ENCODE measurements at places on chromosomes 4 and X.

GRCh38 chr4:14792702-14793227 is 209.5 kb upstream of the CPEB2 start:
- DNase-seq = no peak

- no peak for DNase-seq
Observed at GRCh38 chr4:167274351-167274750, 40.1 kb upstream of the SPOCK3 start.

GRCh38 chrX:110600745-110601310 is 194.8 kb downstream of the CHRDL1 start:
- no peak for DNase-seq

DNA sequence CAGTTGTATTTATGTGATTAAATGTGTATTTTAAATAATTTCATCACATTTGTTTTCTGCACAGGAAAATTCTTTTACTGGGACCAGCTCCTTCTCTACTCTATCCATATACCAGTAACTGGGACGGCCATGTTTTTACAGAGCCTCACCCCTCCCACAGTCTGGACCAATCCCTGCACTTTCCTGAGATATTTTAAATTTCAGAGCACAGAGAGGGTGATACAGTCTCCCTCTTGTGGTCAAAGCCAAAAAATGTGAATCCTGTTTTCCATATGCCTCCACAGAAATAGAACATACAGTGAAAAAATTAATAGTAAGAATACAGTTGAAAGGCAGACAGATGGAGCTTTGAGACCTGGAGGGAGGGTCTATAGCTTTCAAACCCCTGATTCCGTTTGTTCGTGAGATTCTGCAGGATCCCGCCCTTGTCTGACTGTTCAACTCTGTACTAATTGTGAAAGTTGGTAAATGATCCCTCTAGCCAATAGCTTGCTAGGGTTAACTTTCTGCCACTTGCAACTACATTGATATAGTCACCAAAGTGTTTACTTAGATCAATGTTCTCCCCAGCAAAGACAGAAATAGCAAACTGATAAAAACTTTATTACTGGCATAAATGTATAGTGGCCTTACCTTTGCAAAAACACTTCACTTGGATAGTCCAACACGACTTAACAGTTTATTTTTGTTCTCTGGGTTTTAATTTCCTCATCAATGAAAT is 172.2 kb downstream of the PPARGC1A start:
- no peak for DNase-seq

DNA sequence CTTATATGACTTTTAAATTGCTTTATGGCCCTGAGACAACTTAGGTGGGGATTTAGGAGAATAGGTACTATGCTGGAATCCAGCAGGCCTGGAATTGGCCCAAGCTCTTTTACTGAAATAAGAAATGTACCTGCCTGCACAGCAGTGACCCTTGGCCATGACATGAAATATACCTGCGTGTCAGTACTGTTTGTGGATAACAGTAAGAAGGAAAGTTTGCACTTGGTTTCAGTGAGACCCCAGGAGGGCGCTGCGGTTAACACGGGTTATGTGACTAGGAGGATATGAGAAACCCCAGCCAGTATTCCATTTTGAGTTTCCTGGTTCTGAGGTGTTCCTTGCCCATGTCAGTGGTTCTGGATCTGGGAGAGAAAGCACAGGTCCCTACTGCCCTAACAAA is 5.3 kb downstream of the MTM1 start:
- DNase-seq = no peak

DNA sequence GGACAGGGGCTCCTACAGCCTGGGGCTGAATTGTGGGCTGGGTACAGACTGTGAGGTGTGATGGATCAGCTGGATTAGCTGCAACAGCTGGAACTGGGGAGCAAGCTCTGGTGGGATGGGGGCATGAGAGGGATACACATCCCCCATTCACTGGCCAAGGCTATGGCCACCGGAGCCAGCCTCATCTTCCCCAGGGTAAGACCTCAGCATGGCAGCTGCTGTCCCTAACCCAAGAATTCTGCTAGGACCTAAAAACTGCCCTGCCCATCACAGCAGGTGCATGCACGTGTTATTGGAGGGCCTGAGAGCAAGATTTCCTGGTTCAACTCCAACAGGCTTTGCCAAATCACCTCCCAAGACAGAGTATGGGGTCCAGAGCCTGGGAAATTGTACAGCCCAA is 258.6 kb upstream of the AGTR2 start:
- DNase-seq = no peak

DNA sequence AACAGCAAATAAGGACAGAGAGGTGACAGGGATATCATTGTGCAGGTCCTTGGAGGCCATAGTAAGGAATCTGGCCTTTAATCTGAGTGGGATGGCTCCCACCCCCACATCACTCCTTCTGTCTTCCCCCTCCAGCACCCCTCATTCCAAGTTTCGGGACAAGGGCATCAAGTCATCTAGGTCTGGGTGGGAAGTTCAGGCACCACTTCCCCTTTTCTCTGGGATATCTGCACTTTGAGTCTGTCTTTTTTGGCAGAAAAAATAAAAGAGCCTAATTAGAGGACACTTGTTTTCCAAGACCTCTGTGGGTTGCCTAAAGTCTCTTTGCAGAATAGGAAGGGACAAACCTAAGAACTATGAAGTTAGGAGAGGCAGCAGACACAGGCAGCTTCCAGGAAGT is 60.1 kb downstream of the FUNDC1 start:
- DNase-seq = no peak

DNA sequence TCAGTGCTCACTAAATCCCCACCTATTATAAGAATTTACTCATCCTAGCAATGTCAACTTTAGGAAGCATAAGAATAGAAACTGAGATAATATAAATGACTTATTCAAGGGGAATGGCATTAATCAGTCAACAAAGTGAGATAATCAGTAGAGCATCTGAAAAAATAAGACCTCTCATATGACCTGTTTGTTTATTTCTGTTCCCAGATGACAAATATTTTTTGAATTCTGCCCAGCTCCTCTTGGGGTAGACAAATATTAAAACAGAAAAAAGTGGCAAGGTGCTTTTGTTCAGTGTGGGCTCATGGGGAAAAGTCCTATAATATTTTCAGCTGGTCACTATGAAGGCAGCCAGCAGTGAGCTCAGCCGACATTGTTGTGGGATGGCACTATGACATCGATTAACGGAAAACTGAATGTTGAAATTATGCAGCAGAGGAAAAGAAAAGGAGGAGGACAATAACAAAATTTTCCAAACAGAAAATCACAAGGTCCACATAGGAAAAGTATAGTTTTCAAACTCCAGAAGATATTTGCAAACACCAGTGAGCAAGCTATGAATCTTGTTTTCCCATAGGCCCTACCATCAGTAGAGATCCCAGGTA is 109.6 kb downstream of the ANXA3 start:
- no peak for DNase-seq

DNA sequence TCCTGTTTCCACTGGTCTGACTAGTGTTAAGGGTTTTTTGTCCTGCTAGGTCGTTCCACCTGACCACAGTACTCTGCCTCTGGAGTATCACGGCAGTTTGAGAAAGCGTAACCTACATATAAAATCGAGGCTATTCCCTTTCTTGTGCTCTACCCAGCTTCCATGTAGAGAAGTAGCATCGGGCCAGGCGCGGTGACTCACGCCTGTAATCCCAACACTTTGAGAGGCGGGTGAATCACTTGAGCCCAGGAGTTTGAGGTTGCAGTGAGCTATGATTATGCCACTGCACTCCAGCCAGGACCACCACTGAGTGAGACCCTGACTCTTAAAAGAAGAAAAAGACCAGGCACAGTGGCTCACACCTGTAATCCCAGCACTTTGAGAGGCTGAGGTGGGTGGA is 7.5 kb downstream of the PPEF1 start:
- no peak for DNase-seq

DNA sequence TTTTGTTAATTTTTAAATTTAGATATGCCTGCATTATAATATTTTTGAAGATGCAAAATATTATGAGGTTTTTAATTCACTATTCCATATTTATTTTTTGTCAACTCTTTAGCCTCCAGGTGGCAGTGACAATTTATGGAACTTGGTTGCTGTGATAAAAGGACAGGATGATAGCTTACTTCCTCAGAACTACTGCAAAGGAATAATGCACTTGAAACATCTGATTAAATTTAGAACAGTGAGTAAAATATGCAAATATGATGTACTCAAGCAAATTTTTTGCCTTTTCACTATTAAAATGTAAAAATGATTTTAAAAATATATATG is 45.1 kb downstream of the SPATA4 start:
- no peak for DNase-seq

GRCh38 chr4:159505266-159505975 is 402.5 kb downstream of the RAPGEF2 start:
- no peak for DNase-seq

DNA sequence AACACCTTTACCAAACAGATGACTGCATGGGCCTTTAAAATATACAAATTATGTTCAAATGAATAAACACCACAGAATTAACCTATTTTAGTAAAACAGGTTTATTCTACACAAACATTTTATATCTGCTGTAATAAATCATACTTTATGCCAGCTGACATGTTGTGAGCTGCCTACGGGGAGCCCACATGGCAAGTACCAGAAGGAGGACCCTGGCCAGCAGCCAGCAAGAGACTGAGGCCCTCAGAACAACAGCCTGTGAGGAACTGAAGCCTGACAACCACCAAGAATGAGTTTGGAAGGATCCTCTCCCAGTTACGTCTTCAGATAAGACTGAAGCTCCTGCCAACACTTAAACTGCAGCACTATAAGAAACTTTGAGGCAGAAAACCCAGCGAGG is 377.0 kb downstream of the PDGFC start:
- DNase-seq = no peak

DNA sequence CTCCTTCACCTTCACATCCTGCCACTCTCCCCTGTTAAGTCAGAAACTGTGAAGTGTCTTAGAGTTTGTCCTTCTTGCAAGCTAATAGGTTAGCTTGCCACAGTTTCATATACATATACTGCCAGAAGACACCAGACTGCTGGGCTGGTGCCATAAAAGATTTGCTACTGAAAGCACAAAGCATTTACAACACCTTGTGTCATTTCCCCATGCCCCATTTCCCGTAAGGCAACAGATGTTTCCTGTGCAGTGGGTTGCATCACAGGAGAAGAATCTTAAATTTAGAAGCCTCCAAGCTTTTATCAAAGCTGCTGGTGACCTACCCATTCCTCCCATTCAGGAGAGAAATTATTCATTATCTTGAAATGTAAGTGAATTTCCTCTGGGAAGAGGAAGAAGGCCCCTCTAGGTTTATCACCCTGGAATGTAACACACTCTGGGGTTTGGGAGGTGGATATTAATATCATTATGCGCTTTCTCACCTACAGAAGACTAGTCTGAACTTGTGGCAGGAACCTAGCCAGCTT is 34.5 kb upstream of the RAB33B start:
- no peak for DNase-seq

GRCh38 chr4:25592736-25593135 is 62.9 kb upstream of the SLC34A2 start:
- DNase-seq = no peak

DNA sequence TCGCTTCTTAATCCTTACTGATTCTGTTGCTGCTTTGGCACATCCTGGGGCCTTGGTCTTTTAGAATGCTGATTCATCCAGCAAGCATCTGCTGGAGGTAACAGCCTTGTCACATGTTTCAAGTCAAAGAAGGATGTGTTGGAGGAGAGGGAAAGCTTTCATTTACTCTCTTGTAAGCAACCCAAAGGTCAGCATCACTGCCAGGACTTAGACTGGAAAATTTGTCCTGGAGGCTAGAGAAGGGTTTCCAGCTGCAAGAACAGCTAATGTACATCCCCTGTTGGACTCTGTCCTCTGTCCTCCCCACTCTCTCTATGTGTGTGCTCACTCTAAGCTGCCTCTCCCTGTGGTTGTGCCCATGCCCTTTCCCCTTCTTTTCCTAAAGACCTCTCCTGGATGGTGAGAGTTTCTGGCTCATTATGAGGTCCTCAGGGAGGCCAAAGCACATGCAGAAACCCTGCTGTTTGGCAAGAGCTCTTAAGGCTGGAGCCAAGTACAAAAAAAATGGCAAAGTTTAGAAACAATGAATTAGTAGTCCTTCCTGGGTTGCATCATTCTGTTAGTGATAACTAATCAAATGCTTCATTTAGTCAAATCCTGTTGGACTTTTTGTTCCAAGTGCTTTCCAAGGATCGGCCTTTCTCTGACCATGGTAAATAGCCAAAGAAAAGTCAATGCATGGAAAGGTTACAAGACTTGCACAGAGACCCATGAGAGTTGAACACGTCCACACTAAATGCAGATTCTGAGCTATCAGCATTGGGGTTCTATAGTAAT is 13.4 kb upstream of the SRPX start:
- no peak for DNase-seq

DNA sequence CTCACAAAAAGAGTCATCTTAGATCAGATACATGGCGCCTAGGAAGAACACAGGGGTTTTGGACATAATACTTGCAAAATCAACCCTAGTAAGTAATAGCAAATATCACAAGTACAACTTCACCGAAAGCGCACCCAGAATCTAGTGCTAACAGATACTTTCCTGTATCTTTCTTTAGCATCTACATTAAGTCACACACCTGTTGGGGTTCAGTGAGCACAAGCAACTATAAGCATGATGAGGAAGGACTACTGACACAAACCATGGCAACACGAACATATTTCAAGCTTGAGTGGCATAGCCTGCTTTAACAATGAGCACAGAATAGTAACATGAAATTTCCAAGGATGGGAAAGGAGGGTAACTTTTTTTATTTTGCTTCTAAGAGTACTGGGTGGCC is 116.1 kb downstream of the GPC3 start:
- no peak for DNase-seq

DNA sequence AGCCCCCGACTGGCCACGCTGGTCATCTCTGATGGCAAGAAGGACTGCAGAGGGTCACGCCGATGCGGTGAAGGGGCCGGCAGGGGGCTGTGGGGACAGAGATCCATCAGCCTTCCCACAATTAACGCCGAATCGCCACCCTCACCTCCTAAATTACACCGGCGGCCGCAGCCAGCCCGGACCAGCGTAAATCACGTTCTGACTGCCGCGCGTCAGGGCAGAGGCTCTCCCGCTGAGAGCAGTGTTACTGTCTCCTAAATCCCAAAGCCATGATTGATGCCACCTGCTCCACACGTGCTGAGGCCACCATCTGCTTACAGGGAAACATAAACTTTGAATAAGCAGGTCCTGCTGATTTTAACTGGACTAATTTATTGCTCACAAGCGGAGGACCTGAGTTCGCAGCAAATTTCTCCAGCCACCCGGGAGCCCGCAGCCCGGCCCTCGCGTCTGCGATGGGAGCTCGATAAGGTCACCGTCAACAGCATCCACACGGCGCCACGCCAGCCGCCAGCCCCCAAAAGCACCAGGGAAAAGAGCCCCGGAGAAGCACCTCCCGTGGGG is 127.3 kb upstream of the NKX1-1 start:
- DNase-seq = no peak

Measured in stimulated activated CD8-positive, alpha-beta memory T cell treated with anti-CD3 and anti-CD28 coated beads, Interleukin-2, amount 100 ng/mL, for 1 hour (primary cell).